ENCODE measurements at places on chromosomes 7 and 10.

DNA sequence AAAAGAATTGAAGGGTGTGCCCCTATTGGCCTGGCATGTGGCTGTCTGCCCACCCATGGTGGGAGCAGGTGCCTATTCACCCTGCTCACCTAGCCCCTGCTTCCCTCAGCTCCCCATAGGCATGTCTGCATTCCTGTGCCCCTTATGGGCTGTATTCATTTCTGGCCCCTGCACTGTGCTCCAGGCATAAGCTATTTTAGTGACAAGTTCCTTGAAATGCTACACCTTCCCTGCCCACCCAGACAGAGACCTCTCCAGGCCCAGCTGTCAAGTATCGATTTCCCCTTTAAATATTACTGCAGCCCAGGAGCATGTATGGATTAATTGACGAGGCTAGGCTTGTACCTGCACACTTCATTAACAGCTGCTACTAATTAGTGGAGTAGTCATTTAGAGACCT, 235.4 kb downstream of the RPS24 start:
- DNase-seq = no peak

DNA sequence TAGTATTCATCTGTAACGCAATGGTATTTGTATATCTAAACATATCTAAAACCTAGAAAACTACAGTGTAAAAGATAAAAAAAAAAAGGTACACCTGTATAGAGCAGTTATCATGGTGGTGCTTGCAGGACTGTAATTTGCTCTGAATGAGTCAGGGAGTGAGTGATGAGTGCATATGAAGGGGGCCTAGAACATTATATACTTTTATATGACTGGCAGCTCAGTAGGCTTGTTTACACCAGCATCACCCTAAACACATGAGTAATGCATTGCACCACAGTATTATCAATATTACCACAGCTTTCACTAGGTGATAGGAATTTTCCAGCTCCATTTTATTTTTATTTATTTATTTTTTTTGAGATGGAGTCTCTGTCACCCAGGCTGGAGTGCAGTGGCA, 40.8 kb downstream of the TRIM24 start:
- DNase-seq = no peak

DNA sequence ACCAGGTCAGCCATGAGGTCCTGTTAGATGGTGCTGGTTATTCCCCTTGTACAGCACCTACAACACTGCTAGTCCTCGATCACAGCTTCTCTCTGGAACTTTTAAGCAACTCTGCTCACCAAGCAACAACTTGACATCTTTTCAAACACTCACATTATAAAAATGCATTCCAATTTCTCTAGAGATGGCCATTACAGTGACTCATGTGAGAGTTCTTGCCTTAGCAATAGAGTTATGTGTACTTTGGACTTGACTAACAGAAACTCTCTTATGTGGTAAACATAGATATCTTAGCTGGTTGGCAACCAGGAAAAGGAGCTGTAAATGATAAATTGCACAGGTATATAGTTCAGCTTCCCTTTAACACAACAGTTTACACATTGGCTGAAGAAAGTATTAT, 122.2 kb downstream of the PDE1C start:
- DNase-seq = no peak

GRCh38 chr7:98659756-98660155, 42.7 kb downstream of the NPTX2 start:
- DNase-seq = no peak

DNA sequence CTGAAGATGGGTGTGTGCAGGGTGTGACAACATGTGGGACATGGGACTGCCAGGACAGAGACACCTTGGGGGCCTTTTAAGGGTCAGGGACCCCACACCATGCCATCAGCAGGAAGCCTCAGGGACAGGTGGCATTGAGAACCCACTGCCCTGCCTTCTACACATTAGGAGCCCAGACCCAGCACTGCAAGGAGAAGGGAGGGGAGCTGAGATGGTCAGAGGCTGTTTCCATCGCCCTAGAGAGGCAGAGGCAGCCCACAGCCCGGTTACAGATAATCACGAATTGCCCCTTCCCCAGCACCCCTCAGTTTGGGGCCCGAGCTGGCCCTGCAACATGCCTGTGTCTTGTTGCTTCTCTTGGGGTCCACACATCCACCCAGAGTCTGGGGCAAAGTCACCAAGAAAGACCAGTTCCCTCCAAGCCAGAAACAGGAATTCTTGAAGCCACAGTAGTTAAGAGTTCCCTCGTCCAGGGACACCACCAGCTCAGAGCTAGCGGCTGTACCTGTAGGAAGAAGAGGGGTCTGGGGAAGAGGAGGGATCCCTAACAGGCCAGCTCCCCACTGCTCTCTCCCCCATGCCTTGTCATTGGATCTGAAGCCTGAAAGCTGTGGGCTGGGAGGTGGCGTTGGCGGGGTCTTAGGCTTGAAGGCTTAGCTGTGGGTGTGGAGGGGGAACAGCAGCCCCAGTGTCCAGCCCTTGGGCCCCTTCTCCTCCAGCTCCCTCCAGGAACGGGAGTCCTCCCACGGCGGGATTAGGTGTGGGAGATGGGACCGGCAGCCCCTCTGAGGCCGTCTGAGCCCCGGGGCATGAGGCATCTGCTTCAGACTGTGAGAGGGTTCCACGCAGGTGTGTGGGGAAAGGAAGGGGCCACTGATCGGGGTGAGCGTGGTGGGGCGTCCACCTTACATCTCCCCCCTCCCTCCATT, 44.8 kb upstream of the ELFN1 start:
- no peak for DNase-seq

DNA sequence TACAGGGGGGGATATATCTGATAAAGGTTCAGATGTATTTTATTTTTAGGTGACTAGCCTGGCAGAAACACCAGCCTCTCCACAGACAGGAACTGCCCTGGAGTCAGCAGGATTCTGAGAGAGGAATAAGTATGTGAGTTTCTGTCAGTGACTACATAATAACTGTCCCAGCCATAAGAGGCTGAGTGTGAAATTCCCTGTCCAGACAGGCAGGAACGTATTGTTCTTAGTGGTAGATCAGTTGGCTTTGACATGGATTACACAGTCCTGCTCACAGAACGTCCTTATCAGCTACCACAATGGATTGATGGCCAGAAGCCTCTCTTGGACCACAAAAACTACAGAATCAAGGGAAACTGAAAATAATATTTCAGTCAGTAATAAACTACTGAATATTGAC, 709.8 kb downstream of the PCDH15 start:
- no peak for DNase-seq

- no peak for DNase-seq
These were observed 8.6 kb upstream of the BET1 start for GRCh38 chr7:94012746-94013145.

DNA sequence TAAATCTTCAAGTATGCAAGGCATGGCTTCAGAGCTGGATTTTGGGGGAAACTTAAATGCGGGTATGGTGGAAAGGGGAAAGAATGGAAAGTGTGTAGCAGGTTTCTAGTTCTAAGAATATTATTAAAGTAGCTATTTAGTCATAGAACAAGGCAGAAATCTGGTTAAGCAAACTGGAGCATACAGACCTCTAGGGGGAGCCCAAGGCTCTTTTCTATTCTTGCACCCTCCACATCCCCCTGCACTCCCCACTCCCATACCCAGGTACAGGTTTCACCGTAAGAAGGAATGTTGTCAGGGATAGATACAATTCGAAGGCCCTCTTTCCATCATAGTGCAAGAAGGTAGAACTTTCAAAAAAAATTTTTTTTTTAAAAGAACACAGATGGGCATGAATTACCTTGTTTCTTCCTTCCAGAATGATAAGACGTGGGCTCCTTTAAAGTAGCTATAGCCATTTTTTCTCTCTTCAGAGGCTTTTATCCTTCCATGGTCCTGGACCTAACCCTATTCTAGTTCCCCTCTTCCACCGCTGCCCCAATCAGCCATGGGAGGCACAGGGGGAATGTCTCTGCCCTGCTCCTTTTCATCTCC, 41.5 kb upstream of the SMIM30 start:
- no peak for DNase-seq

DNA sequence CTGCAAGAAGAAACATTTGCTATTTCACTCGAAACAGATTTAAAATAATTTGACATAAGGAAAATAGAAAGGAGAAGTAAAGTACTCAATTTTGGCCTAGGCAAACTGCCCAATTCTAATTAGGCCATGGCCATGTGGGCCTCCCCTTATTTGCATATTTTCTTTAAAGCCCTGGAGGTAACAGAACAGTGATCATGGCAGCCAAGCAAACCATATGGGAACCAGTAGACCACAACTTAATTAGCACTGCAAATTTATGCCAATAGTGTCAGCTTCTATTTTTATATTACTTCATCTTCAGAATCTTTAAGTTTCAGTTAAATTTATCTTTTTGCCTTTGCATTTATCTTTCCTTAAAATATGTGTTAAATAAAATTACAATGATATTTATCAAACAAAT, 63.3 kb upstream of the THSD7A start:
- no peak for DNase-seq
